ENCODE measurements at places on chromosomes 2 and 18.

DNA sequence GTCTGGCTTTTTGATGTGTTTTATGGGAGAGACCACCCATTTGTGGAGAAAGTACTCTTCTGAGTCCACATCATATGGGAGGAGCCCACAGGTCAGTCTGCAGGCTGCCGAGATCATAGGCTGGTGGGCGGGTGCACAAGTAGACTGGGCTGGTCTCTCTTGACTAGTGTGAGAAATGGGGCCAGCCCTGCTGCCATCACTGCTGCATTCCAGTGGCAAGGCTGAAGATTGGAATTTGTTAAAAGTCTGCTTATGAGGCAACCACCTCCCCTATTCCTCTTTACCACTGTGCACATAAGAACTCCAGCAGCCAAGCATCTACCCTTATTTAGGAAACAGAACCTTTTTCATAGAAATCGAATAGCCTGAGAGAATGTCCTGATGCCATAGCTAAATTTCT lies 200.7 kb downstream of the DIS3L2 start:
- DNase-seq: no peak

GRCh38 chr2:10373931-10374330 lies 71.2 kb downstream of the HPCAL1 start:
- DNase-seq: no peak

- DNase-seq: no peak
These were observed 74.0 kb downstream of the IL1R2 start for GRCh38 chr2:102065675-102066252.

GRCh38 chr2:64537991-64538390 lies 13.9 kb downstream of the AFTPH start:
- no peak for DNase-seq

GRCh38 chr18:49400398-49401072 lies 59.9 kb downstream of the DYM start:
- no peak for DNase-seq

DNA sequence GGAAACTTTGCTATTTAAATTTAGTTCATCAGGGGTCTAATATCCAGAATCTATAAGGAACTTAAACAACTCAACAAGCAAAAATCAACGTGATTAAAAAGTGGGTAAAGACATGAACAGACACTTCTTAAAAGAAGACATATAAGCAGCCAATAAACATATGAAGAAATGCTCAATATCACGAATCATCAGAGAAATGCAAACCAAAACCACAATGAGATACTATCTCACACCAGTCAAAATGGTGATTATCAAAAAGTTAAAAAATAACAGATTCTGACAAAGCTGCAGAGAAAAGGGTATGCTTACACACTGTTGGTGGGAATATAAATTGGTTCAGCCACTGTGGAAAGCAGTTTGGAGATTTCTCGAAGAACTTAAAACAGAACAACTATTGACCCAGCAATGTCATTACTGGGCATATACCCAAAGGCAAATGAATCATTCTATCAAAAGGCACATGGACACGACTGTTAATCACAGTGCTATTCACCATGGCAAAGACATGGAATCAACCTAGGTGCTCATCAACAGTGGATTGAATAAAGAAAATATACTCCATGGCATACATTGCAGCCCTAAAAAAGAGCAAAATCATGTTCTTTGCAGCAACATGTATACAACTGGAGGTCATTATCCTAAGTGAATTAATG lies 189.9 kb downstream of the SLC4A10 start:
- DNase-seq: no peak

DNA sequence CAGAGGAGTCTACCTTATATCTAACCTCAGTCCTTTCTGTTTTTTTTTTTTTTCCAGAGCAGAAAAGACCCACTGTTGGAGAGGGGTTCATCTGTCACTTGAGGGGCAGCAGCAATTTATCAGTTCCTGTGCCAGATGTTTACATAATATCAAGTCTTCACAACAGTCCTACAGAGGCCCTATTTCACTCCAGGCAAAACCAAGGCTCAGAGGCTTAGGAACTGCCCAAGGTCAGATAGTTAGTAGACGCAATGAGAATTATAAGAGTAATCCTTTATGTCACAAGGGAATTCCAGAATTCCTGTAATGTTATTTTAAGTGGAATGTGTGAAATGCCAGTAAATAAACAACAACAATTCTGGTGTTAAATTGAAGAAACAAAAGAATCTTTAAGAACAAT lies 696.1 kb downstream of the NRXN1 start:
- DNase-seq: no peak

GRCh38 chr2:67684991-67685390 lies 287.9 kb downstream of the ETAA1 start:
- no peak for DNase-seq

GRCh38 chr2:14428056-14428455 lies 204.5 kb upstream of the LRATD1 start:
- DNase-seq: no peak

DNA sequence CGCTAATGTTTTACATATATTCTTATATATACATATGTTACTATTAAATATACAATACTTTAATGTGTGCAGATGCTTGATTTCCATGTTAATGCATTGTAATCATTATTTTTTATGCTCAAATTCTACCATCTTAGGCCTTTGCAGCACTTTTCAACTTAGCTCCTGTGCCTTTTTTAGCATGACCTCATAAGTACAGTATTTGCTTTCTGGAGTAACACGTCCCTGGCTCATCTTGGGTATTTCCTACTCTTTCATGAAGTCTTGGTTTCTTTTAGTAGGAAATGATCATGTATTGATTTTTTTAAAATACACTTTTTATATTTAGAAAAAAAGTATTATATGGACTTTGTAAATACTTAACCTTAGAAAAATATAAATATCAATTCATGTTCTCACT lies 36.5 kb downstream of the CAB39 start:
- no peak for DNase-seq

GRCh38 chr2:234823196-234823876 lies 128.5 kb upstream of the SH3BP4 start:
- no peak for DNase-seq

DNA sequence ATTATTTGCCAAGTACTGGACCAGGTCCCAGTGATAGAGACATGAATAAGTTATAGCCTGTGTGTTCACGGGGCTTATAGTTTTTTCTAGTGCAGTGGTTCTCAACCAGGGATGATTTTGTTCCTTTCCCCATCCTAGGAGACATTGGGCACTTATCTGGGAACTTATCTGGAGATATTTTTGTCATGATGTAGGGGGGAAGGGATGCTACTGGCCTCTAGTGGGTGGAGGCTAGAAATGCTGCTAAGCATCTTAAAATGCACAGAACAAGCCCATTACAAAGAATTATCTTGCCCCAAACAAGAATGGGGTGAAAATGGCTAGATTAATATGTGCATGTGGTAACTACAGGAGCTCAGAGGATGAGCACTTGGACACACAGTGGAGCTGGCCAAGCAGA lies 75.2 kb downstream of the KLHL29 start:
- DNase-seq: no peak

GRCh38 chr18:10416065-10416464 lies 38.4 kb upstream of the APCDD1 start:
- DNase-seq: no peak

DNA sequence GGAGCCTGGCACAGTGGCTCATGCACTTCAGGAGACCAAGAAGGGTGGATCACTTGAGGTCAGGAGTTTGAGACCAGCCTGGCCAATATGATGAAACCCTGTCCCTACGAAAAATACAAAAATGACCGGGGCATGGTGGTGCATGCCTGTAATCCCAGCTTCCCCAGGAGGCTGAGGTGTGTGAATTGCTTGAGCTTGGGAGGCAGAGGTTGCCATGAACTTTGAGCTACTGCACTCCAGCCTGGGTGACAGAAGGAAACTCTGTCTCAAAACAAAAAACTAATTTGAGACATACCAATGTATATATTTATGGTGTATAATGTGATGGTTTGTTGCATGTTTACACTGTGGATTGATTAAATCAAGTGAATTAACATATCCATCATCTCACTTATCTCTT lies 21.8 kb upstream of the ZNF512 start:
- DNase-seq: no peak

GRCh38 chr18:23250893-23251656 lies 115.8 kb downstream of the CABLES1 start:
- no peak for DNase-seq

DNA sequence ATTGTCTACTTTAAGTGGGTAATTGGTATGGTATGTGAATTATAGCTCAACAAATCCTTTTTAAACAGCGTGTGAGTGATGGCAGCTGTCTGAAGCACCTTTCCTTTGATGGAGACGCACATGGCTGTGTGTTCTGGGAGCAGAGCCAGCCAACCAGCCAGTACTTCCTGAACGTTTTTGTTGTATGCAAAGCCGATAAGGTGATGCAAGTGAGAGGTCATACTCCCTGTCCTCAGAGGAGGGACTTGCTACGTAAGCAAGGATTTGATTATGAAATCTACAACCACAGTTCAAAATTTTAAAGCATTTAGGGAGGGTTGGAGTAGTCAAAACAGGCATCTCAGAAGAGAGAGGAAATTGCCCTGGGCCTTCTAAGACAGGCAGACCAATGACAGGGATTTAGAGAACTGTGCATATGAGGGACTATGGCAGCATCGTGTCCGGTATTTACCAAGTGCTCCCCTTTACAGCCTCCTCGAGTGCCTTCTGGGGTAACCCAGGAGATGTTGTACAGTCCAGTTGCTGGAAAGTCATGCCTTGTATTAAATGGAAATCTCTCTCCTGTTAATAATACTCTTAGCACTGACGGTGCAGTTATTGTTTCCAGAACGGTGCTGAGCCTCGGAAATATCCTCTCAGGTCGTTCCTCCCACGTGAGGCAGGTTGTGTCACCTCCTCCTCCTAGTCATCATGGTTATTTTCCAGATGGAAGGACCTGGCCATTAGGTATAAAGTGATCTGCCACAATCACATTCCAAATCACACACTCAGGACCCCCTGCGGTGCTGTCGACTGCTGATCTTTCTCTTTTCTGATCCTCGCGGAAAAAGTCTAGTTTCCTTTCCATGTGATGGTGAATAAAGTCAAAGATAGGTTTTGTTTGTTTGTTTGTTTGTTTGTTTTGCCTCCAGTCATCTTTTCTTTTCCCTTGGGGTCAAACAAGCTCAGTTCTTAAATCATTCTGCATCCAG lies 28.4 kb downstream of the ARHGEF4 start:
- no peak for DNase-seq

DNA sequence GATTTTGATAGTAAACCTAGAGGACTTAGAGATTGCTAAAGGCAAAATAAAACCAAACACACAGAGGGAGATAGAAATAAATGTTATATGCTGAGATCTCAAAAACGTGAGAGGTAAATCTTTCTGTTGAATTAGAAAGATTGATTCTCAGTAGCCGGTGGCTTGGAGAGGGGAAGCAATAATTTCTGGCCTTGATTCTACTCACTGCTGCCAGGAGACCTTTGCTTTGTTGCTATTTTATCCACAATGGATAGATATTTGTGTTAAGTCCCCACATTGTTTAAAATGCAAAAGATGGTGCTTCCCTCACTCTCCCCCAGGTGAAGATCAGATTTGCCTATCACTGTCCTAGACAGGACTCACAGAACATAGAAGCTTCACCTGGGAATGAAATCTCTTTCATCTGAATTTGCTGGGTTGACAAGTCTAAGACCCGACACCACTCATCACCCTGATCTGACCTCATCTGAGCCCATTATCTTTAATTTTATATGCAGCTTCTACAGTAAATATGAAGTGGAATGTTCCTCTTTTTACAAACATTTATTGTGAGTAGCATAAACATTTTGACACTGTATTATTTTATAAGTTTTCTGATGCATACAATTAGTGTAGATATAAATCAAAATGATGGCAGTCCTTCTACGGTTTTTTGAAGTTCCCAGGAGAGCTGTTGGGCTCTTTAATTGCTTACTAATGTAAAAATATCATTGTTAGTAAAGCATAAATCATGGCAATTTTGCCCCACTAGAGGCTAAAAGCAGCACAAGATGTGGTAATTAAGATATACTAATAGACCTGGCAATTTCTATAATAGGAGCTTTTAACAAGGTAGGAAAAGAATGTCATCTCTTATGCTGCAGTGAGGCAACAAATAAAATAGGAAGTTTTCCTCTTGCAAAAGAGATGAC lies 149.7 kb downstream of the DCC start:
- no peak for DNase-seq

DNA sequence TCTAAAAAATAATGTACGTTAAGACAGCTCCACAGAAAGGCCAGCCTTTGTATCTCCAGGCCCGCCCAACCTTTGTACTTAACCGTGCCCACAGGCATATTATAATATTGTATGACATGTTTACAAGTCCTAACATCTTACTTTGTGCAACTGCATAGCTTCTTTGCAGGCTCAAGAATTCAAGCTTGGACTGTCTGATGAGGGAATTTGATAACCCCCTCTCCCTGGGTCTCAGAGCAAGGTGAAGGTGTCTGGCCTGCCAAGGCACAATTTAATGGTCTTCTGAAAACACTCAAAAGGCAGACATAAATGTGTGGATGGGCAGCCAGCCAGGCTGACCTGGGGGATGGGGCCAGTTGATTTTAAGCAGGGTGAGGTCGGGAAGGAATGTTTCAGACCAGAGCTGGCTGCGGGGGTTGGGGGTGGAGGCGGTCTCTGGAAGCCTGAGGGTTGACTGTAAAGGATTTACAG lies 732.7 kb upstream of the FANCL start:
- DNase-seq: no peak

- no peak for DNase-seq
These were observed 77.6 kb downstream of the EPC2 start for GRCh38 chr2:148721991-148722777.

DNA sequence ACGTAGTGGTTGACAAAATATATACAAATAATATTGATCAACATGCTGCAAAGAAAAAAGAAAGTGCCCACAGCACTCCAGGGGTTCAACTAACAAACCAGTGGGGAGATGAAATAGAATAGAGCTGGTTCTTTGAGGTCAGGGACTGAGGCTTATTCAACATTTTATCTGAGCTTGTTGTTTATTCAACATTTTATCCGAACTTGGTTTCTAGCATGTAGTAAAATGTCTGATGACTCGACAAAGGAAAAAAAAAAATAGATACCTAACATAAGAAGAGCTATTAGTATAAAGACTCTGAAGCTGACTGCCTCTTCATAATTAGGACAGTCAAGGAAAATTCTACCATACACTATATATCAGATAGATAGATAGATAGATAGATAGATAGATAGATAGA lies 440.9 kb downstream of the NRXN1 start:
- DNase-seq: no peak

GRCh38 chr2:128362889-128363228 lies 44.2 kb upstream of the HS6ST1 start:
- no peak for DNase-seq

DNA sequence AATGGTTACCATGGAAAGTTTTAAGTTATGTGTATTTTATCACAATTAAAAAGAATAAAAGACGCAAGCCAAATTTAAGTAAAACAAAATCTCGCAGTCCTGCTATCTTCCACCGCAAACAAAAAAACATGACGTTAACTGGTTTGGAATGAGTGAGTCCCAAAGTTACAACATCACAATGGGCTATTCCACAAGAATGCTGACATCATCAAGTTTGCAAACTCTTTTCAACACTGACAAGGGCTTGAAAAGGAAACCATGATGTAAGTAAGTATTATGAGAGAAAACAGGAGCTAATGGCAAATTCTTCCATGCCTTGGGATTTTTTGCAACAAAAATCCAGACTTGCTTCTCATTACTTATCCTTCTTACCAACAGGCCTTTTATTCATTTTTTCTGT lies 31.1 kb downstream of the SIGLEC15 start:
- DNase-seq: no peak
